Left hindlimb (tissue), 1 donor: ENCODE measurements at places on chromosomes 3 and 15.

GRCh38 chr3:165279471-165279870 lies 83.3 kb upstream of the SLITRK3 start:
- DNase-seq = no peak

DNA sequence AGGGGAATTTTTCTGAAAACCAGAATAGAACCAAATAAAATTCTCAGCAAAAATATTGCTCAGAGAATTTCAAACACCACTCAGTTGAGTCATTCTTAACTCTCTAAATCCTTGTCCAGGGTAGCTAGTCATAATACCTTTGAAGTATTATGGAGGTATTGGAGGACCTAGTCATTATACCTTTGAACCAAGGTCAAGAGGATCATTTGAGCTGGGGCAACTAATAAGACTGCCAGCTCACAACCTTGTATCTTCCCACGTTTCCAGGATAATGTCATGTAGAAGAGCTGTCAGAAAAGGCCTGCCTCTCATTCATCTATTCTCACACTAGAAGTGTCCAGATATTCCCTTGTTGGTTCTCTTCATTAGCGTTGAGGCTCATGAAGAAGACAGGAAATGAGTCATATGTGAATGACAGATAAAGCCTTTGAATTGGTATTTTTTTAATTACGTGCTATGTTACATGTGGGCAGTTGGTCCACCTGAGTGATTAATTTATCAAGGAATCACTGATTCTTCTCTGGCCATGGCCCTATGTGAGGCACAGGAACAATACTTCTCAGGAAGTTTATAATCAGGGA lies 48.3 kb downstream of the TOPAZ1 start:
- DNase-seq = no peak

- DNase-seq = no peak
Observed at GRCh38 chr3:180684807-180685206, 5.5 kb upstream of the CCDC39 start.

- DNase-seq = no peak
Observed at GRCh38 chr3:102034639-102035451, 185.5 kb downstream of the NFKBIZ start.

DNA sequence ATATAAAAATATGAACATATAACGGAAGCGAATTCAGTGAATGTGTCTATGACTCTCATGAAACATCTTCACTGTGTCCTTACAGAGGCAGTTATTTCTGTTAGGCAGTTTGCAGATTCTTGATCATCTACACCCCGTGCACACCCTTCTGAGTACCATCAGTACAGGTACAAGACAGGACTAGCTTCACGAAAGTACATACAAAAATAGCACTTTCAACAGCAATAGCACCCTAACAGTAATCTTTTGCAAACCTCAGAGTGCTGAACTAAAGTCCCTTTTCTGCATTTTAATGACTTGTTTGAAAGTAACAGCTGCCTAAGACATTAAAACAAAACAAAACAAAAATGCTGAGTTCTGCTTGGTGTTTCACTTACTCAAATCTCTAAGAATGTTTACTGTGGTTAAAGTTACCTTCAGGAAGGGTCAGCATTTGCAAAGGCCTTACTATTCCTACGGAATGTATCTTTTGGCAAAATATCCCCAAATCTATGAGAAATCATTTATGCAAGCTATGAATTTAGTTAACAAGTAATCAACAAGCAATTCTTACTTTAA lies 104.1 kb downstream of the CNTN3 start:
- no peak for DNase-seq
